ENCODE measurements at places on chromosomes 1 and 21. TPM values are rescaled to one million over a fixed set of nuclear protein-coding genes. Genes with fewer than 3 reads are reported as not detected.

Gene VANGL1
- polyA plus RNA-seq = 3.2 TPM

Gene AMIGO1
- polyA plus RNA-seq = 20.2 TPM

DNA sequence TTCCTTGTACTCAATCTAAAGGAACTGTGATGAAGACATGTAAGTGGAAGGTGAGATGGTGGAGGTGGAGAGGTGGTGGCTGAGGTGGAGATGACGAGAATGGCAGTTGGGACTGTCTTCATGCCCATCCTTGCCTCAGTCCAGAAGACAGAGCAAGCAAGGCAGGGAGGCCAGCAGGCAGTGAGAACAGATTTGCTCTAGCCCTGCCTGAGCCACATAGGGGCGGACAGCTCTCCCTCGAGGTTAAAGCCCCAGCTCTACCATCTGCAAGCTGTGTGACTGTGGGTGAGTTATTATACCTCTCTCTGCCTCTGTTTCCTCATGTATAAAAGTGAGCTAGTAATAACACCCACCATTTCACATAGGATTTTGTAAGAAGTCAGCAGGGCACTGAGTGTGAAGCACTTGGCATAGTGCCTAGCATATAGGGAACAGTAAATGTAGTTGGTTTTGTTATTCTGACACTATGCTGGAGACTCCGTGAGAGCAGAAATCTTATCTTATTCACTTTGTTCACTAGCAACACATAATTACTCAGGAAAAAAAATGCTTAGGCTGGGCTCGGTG, 4.8 kb upstream of the FAM110D start:
- no peak overlapping the region for H3K27ac ChIP-seq
- no peaks in the 10 kb centered on the region for H3K36me3 ChIP-seq
- no peaks in the 10 kb centered on the region for H3K4me1 ChIP-seq
- H3K4me3 ChIP-seq = no peak overlapping the region
- peaks cover 6% of the 10 kb centered on the region for H3K27me3 ChIP-seq

- H3K36me3 ChIP-seq = no peaks in the 10 kb centered on the region
- H3K27ac ChIP-seq = no peak overlapping the region
- H3K4me1 ChIP-seq = no peaks in the 10 kb centered on the region
- no peaks in the 10 kb centered on the region for H3K27me3 ChIP-seq
- H3K4me3 ChIP-seq = no peak overlapping the region
Observed at GRCh38 chr21:35329940-35330660, 281.0 kb upstream of the RUNX1 start.

Gene MPL
- not detected for polyA plus RNA-seq

DNA sequence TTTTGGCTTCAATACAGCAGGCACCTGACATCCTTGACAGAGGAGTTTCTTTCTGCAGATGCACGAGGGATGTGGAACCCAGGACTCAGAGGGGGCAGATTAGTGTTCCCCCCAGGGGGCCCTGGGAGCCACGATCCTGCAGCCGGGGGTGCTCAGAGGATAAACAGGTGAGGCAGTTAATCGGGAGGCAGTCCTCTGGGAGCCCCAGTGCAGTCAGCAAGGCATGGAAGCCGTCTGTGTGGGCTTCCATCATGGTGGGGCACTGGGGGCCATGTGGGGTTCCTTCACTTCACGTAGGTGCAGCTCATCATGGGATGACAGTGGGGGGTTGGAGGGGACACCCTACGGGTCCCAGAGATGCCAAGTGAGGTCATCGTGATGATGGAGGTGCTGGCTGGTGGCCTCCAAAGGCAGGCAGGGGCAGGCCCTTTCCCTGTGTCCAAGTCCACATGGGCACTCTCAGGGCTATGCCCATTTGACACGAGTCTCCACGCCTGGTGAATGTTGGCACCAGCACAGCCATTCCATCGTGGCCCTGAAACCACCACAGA, 59.3 kb upstream of the ABCG1 start:
- H3K27me3 ChIP-seq = no peaks in the 10 kb centered on the region
- no peak overlapping the region for H3K27ac ChIP-seq
- peaks cover 29% of the 10 kb centered on the region for H3K4me1 ChIP-seq
- no peak overlapping the region for H3K4me3 ChIP-seq
- DNase-seq = no peak

Gene SLC44A3
- 0.83 TPM for polyA plus RNA-seq

- no peaks in the 10 kb centered on the region for H3K4me1 ChIP-seq
- H3K27ac ChIP-seq = no peak overlapping the region
- no peak overlapping the region for H3K4me3 ChIP-seq
- H3K36me3 ChIP-seq = no peaks in the 10 kb centered on the region
- no peak for DNase-seq
Observed at GRCh38 chr1:14363707-14364413, 234.6 kb upstream of the KAZN start.

GRCh38 chr1:211192227-211192626, 58.3 kb upstream of the KCNH1 start:
- no peaks in the 10 kb centered on the region for H3K27me3 ChIP-seq
- no peaks in the 10 kb centered on the region for H3K4me1 ChIP-seq
- DNase-seq = no peak
- H3K36me3 ChIP-seq = no peaks in the 10 kb centered on the region
- H3K27ac ChIP-seq = no peak overlapping the region

- H3K27ac ChIP-seq = no peak overlapping the region
- no peak for DNase-seq
- H3K4me1 ChIP-seq = peaks cover 3% of the 10 kb centered on the region
- no peak overlapping the region for H3K4me3 ChIP-seq
- no peaks in the 10 kb centered on the region for H3K27me3 ChIP-seq
- no peaks in the 10 kb centered on the region for H3K36me3 ChIP-seq
Observed at GRCh38 chr1:164563721-164564360, 4.9 kb downstream of the PBX1 start.

Gene IFI44L
- 12.7 TPM for polyA plus RNA-seq
